ENCODE measurements at places on chromosomes 1 and 21.

DNA sequence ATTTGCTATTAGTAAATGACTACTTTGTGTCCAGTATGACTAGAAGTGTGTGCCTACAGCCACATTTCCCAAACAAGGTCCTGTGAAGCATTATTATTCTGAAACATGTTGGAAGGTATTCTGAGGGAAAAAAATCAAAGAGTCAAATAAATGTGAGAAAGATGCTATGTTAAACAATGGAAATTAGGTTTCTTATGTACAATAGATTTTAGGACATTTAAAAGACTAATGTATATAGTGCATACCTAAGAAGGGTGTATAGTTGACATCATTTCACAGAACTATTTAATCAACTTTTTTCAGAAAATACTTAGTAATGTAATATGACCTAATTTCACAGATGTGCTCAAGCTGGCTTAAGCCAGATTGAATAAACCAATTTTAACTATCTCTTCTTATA, 582.5 kb downstream of the USP25 start:
- no peak for DNase-seq

GRCh38 chr1:94660994-94661393, 119.4 kb upstream of the F3 start:
- peak; percentile 52 for DNase-seq

DNA sequence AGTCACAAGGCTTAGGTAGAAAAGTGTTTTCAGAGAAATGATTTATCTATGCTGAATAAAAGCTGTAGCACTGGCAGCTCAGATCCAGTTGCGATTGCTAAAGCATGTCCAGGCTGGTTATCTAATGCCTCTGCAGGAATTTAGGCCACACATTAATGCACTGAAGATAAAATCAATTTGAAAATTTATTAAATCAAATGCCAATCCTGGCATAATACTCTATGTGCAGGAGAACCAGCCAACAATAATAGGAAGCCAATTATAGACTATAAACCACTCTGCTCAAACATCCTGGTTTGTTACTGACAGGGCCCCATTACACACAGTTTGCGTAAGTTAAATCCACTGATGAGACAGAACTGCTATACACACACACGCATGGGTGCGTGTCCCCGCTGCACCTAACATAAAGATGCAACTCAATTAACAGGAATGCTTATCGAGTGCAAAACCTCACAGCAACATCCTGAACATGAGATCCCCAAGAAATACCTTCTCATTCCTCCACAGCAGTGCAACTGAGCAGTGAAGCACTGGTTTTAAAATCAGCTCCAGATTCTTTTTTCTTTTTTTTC, 40.6 kb downstream of the PTP4A2 start:
- DNase-seq: no peak

DNA sequence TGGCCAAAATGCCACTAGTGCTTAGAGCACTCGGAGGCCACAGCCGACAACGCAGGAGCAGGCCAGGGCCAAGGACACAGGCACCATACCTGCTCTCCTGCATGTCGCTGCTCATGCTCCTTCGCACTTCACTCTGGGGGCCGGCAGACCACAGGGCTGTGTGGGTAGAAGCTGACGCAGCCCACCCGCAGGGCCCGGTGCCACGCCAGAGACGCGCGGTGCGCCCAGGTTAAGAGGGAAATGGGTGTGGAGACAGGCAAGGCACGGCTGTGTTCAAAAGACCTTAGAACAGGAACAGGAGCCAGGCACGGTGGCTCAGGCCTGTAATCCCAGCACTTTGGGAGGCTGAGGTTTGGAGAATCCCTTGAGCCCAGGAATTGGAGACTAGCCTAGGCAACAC, 13.6 kb upstream of the PRDM15 start:
- no peak for DNase-seq

- peak; percentile 98 for DNase-seq
Measured at GRCh38 chr1:35062518-35063196, 16.5 kb upstream of the ZMYM1 start.
